CD14-positive monocyte (primary cell): ENCODE measurements at places on chromosomes 4 and X. TPM values are rescaled to one million over a fixed set of nuclear protein-coding genes. Genes with fewer than 3 reads are reported as not detected.

GRCh38 chr4:37002625-37003024 lies 241.9 kb upstream of the NWD2 start:
- no peak for DNase-seq

- DNase-seq: no peak
Observed at GRCh38 chr4:141576585-141577110, 59.7 kb upstream of the IL15 start.

DNA sequence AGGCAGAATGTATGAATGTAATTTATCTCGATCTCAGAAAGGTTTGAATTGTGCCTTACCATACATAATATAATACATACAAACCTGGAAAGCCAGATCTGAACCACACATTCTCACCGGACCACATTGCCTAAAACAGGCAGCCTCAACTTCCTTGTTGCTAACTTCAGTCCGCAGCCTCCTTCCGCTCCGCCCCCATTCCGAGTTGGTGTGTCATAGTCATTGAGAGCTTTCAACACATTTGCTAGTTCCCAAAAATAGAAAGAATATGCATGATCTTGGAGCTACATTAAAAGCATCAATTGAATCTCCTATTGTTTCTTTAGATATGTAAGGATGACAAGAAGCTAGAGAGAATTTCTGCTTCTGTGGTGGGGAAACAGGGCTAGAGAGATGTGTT lies 127.2 kb downstream of the ARHGEF9 start:
- DNase-seq: peak; percentile 22

The NOX1 gene
- polyA plus RNA-seq: not detected in 2 replicates

The ADGRG2 gene
- polyA plus RNA-seq: not detected

GRCh38 chr4:176153124-176153523 lies 42.3 kb downstream of the SPATA4 start:
- DNase-seq: no peak

The HELT gene
- not detected for polyA plus RNA-seq

- DNase-seq: no peak
Observed at GRCh38 chr4:95021099-95021498, 263.3 kb downstream of the BMPR1B start.

The ENAM gene
- not detected for polyA plus RNA-seq

The TRIM60 gene
- not detected for polyA plus RNA-seq

DNA sequence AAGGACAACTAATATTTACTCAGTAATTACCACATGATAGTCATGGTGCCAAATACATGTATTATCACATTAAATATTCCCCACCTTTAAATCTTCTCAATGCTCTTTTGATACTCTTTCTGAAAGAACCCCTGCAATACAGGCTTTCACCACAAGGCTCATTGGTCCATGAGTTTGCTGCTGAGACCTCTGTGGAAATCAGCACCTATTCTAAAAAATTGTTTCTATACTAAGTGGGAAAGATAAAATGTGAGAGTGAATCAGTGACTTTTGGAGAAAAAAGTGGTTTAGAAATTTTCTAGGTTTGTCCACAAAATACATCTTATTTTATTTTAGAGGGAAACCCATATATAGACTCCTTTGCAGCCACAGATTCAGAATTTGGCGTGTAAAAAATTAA lies 257.3 kb downstream of the ZIC3 start:
- DNase-seq: no peak

DNA sequence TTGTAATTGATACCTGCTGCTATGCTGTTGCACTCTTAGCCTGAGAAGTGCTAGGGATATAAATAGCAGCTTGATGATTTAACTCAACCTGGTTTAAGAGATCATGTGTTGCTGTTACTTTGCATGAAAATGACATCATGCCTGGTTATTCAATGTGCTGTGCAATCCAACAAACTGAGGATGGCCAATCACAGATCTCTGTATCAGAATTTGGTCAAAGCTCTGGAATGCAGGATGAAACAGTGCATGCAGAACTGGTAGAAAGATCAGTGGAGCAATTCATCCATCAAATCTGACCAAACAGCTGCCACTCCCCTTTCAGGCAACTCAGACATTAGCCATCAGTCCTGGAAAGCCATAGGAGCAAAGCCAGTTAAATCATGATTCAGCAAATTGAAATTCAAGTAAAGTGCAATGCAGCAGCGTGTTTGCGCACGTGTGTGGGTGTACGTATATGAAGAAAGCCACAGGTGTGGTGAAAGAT lies 160.3 kb upstream of the RASGEF1B start:
- peak; percentile 44 for DNase-seq
